Brain microvascular endothelial cell (primary cell): ENCODE measurements at places on chromosomes 12 and 14.
A peak's percentile ranks its signal among the peaks of the same experiment; 100 is the strongest.

DNA sequence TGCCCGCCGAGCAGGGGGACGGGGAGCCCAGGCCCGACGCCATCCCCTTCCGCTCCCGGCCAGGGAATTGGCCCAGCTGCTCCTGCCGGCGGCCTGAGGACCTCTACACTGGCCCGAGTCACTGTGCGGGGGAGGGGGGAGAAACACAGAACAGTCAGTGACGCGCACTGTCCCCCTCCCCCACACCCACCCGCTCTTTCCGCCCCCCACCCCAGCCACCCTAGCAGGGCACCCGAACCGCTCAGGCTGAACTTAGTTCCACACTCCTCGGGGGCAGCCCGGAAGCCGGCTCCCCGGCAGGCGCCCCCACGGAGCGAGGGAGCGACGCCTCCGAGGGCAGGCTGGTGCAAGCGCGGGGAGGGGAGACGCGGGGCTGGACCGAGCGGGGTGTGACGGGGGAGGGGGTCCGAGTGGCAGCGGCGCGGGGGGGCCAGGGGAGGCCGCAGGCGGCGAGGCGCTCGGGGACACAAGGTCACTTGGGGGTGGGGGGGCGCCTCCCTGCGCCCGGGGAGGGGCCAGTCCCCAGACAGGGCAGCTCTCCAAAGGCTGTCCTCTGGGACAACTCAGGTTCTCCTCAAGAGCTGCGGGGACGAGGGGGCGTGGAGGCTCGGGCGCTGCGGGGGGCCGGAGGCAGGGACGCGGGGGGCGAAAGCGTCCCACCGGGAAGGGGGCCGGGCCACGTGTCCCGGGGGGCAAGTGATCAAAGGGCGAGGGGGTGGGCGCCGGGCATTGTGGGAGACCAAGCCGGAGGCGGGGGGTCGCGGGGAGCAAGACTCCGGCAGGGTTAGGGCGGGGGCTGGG lies 648 bp downstream of the CHD4 start:
- no peak for DNase-seq

- DNase-seq, result no peak
These were observed 234.8 kb upstream of the ATP2B1 start for GRCh38 chr12:89943463-89943862.

GRCh38 chr12:101927036-101927435 lies 49.7 kb downstream of the DRAM1 start:
- no peak for DNase-seq

DNA sequence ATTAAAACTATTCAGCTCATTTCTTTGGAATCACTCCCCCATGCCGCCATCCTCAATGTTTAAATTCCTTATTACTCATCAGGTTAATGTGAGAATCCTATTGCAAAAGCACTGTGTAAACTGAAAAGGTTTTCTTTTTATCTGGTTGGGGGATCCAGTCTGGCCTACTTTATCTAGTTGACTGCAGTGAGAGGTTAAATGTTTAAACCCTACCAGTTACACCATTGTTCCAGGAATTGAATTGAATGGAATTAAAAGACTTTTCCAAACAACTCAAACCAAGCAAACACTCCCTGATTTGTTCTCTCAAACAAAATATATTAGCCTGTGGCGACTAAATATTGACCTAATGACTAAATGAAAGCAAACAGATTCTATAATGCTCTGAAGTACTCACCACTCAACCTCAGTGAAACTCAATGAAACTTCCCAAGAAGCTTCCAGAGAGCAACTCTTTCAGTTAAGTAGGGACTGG lies 100.5 kb downstream of the VEZT start:
- DNase-seq, result peak; percentile 75

- DNase-seq, result no peak
These were observed 7.7 kb upstream of the FBLN5 start for GRCh38 chr14:91955168-91955567.

DNA sequence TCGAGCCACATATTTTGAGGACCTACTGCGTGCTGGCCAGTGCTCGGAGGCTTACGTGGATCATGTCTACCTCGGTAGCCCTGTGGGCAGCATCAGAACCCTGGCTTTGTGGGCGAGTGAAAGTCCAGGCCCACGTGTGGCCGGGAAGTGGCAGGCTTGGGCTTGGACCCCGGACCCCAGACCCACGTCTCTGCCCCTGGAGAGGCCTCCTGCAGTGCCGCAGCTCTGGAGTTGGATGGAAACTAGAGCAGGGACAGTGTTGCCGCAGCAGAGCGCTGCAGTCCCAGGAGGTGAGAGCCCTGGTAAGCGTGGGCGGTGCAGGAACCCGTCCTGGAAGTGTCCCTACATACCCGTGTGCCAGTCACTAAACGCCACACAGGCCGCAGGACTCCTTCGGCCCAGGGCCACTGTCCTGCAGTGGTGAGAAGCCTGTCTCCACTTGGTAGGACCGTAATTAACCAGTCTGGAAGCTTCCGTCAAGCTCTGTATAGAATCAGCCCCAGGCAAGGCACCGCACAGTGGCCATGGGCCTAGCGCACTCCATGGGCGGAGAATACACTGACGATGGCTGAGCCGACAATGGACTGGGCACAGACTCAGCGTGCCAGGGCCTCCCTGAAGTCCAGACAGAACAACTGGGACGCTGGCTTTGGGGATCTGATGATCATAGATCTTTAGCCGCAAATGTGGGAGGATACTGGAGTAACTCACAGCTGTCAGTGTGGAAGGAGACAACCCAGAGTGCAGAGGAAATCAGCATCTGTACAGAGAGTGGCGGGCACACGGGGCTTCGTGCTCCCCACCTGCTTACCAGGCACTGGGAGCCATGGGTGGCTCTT lies 219.5 kb downstream of the KIF26A start:
- no peak for DNase-seq

DNA sequence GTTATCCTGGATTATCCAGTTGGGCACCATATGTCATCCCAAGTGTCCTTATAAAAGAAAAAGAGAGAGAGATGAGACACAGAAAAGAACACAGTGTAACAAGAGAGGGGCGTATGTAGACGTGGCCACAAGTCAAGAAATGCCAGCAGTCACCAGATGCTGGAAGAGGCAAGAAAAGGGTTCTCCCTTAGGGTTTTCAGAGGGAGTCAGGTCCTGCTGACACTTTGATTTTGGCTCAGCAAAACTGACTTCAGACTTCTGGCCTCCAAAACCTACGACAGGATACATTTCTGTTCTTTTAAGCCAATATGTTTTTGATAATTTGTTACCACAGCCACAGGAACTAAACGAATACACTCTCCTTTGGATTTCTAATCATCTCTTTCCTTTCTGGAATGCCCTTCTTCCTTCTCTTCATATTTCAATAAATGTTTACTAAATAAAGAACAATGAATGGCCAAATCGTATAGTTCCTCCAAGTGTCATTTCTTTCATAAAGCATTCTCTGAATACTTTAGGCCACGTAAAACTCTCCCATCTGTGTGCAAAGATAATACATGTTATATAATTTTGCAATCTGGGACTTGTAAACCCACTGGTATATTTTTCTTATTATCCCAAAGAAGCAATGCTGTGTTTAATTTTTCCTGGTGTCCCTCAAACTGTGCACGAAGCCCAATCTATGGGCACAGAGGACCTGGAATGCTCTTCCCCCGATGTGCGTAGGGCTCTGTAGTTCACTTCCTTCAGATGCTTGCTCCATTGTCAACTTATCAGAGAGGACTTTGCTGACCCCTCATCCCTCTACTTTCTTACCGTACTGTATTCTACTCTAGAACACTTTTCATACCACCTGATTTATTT lies 303.6 kb downstream of the CEP128 start:
- DNase-seq, result peak; percentile 35
